ENCODE measurements at places on chromosomes 6 and 20.
A peak's percentile ranks its signal among the peaks of the same experiment; 100 is the strongest.

DNA sequence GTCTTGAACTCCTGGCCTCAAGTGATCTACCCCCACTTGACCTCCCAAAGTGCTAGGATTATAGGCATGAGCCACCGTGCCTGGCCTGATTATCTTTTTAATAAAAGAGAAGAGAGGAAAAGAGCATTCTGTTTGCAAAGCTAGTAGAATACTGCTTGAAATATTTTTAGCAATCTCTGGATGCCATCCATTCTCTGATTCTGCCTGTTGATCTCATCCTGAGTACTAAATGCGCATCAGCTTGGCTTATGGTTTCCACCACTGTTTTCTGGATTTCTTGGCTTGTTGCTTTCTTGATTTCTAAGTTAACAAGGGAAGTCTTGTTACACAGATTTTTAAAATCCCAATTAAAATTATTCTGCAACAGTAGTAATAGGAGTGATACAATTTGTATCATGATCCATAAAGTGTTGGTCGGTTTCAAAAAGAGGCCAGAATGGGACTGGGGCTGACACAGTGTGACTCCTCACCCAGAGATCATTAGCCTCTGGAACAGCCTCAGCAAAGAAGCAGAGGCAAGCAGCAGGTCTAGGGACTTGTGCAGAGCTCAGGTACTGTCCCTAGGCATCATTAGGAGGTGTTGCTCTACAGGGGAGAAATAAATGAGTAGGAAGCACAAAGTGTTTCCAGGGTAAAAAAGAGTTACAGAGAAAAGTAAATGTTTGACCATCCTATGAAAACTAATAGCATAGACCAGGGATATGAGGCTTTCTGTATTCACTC, 17.8 kb upstream of the SLC16A10 start:
- no peak for DNase-seq

- DNase-seq, result peak; percentile 75
Measured at GRCh38 chr20:35604449-35604747, 11.2 kb upstream of the SPAG4 start.

DNA sequence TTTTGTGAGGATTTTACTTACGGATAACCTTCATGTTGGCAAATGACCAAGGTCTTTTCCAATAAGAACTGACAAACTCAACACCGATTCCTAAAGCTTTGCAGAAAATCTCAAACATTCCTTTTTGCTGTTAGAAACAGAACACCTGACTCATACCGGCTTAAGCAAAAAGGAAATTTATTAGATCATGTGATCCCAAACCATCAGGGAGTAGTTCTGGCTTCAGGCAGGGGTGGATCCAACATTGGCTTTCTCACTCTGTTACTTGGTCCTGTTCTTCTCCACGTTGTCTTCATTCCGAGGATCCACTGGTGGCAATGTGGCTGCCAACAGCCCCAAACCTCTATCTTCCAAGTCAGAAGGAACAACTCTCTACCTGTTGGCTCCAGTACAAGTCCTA, 95.9 kb upstream of the PMEPA1 start:
- DNase-seq, result no peak

DNA sequence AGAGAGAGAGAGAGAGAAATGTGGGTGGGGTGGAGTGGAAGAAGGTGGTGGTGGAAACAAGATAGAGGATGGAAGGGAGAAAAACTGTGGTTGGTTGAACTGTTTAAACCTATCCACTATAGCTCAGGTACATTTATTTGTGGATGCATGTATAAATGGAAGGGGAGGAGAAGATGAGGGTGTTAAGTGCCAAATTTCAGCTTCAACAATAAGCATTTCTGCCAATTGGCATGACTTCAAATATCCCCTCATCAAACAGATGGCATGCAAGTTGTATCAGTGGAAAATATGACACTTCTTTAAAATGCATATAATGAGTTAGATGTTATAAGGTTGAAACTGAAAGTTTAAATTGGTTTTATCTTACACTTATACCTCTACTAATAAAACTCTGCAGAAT, 216.1 kb downstream of the LMBRD1 start:
- DNase-seq, result no peak

DNA sequence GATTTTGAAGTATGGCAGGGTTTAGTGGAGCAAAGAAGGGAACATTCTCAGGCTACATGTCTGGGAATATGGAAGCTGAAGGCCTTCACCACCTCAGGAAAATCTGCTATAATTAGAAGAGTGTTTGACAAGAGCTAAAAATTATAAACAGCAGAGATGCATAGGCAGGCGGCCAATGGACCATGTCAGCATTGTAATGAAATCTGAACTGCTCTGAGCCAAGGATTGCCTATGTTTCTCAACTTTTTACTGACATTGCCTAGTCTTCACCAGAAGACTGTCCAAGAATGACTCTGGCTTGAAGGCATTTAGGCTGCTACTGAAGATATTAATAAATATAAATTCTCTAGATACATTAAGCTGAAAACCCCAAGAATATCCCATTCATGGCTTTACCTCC, 84.1 kb downstream of the C6orf52 start:
- no peak for DNase-seq
